ENCODE measurements at places on chromosomes 3 and 15.

DNA sequence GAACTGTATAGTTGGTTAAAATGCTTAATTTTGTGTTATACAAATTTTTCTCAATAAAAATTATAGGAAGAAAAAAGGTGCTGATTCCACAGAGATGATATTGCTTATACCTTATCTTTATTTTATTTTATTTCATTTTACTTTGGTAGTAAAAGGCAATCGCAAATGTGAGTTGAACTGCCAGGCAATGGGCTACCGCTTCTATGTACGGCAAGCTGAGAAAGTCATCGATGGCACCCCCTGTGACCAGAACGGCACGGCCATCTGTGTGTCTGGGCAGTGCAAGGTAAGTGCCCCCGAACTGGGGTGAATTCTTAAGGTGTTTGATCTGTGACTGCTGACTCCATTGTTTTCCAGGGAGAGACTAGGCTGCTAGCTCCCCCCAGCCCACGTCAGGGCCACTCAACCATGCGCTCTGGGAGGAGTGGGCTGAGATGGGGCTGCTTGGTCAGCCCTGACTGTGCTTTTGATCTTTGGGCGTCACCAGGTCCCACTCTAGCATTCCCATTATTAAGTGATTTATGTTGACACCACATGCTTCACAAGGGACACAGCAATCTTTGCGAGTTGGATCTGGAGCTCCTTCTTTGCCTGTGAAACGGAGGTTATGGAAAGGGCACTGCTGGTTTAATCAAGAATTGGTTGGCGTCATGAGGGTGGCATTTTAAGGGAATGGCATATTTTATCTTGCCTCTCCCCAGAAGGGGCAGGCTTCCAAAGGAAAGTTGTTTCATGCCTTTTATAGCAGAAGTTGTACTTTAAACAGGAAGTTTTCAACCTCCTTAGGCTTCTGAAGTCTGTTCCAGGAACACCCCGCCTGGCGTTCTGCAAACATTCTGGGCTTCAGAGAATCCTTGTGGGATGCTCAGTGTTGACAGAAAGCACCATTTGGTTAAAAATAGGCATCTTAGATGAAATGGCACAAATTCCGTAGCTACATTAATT is 296.5 kb downstream of the THSD4 start:
- no peak for DNase-seq

DNA sequence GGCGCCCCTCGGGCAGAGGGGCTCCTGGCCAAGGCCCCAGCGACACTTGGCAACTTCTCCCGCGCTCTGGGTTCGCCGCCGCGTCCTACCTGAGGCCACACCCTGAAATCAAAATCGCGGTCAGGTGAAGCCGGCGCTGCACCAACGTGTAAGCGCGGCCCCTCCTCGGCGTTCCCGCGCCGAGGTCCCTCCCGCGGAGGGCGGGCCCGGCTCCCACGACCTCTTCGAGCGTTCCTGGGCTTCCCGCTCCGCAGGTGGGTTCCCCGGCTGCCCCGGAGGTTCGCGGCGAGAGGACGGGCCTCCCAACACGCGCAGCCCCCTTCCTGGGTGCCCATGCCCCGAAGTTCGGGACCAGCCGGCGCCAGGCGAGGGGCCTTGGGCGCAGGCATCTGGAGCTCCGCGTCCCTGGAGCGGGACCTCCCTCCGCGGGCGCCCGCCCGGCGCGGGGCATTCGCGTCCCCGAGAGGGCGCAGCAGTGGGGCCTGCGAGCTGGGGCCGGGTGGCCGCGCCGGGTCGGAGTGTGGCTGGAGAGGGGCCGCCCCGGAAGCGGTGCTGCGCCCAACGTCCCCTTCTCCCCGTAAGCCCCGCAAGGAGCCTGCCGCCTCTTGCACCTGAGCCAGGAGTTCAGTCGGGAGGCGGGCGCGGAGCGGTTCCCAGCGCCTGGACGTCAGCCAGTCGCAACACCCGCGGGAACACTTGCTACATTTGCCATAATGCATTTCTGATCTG is 13.7 kb downstream of the PAK6 start:
- DNase-seq: no peak

DNA sequence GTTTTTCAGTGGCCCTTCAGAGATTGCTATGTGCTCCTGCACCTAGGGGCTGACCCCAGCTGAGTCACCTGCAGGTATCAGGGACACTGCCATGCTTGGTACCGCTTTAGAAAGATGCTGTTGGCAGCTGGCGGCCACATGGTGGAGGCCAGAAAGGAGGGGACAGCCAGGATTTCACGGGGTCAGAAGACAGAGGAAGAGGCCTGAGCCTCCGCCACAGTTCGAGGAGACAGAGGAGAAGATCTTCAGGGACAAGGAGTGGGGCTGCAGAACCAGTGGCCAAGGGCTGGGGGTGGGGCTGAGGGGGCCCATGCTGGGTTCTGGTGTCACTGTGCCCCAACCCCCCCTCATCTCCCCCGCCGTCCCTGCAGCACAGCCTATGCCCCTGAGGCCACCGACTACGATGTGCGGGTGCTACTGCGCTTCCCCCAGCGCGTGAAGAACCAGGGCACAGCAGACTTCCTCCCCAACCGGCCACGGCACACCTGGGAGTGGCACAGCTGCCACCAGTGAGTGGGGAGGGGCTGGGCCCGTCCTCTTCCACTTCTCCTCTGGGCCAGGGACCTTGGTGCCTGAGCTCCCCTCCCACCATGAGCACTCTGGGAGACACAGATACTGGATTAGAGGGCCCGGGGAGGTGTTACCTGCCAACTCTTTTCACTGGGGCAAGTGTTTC is 19.9 kb downstream of the LOXL1 start:
- no peak for DNase-seq

DNA sequence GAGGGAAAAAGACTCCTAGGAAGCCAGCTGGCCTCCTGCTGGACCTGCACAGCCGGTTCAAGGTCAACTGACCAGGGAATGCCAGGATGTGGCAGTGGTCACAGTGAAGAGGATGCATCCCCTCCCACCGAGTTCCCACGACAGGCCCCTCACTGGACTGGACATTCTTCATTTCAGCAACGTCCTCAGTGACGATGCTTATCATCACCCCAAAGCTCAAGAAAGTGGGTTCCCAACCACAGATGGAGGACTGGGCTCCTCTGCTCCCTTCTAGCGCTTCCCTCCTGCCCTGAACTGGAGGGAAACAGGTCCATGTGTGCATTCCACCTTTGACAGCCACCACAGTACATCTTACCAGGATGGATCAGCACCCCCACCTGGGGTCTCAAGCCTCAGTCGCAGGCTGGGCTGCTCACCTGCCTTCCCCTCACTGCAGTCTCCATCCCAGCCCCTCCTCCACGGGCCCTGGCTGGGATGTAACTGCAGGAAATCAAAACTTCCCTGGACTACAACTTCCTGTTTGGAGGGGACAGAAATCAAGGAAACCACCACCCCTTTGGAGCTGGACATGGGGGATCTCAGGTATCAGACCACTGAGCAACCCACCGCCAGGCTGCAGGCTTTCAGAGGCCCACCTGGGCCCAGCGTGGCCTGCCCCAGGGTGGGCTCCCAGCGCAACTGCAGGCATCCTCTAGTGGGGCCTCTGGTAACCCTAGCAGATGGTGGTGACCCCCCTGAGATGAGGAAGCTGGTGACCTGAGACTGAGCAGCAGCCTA is 7.3 kb downstream of the CALML4 start:
- DNase-seq: no peak

DNA sequence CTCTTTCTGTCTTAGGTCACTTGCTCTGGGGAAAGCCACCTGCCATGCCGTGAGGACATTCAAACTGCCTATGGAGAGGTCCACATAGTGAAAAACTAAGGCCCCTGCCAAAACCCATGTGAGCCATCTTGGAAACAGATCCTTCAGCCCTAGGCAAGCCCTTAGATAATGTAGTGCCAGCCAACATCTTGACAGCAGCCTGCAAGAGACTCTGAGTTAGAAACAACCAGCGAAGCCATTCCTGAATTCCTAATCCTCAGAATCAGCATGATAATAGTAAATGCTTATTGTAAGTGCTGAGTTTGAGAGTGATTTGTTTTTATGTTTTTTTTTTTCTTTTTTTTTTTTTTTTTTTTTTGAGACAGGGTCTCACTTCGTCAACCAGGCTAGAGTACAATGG is 40.6 kb downstream of the LEO1 start:
- DNase-seq: no peak
